ENCODE measurements at places on chromosomes 2 and 18.

DNA sequence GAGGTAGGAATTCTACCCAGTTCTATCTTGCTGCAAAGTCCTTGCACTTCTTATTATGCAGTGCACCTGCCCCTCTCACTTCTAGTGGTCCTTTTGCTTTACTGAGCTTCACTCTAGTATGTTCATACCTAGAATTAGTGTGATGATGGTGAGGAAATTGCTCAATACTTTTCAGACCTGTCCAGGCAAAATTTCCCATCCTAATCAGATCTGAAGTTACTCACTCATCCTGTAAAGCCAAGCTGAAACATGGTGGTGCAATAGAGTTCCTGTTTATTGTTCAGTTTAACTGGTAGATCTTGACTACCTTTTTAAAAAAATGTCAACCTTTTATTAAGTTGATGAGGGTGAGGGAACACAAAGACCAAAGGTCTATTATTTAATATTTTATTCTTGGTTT lies 12.6 kb upstream of the FIGN start:
- no peaks in the 10 kb centered on the region for H3K36me3 ChIP-seq
- no peak overlapping the region for H3K27ac ChIP-seq
- H3K4me1 ChIP-seq: no peaks in the 10 kb centered on the region
- no peaks in the 10 kb centered on the region for H3K27me3 ChIP-seq
- H3K4me3 ChIP-seq: no peak overlapping the region

- no peaks in the 10 kb centered on the region for H3K27me3 ChIP-seq
- H3K4me3 ChIP-seq: peak overlapping the region; percentile 35
- H3K4me1 ChIP-seq: peaks cover 5% of the 10 kb centered on the region
- peak; percentile 42 for DNase-seq
Observed at GRCh38 chr2:236507393-236508085, 62.1 kb upstream of the ACKR3 start.

DNA sequence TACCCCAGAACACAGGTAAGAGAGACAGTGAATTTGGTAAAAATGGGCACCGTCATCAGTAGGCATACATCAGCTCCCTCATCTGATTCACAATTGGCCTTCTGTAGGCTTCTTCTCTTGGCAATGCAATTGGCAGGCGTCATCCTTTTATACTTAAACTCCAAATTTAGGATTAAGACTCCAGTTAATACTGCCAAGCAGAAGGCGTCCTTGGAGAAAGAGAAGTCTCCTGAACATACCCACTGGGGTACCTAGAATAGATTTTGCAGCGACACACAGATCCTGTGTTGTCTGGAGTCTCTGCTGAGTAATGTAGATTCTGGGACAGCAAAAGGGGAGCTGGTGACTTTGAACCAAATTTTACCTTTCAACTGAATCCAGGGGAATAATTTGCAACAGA lies 592 bp upstream of the METAP1D start:
- H3K4me3 ChIP-seq: peak overlapping the region; percentile 75
- H3K27ac ChIP-seq: no peak overlapping the region
- H3K36me3 ChIP-seq: no peaks in the 10 kb centered on the region
- DNase-seq: no peak
- H3K27me3 ChIP-seq: no peaks in the 10 kb centered on the region
- H3K4me1 ChIP-seq: peaks cover 12% of the 10 kb centered on the region

DNA sequence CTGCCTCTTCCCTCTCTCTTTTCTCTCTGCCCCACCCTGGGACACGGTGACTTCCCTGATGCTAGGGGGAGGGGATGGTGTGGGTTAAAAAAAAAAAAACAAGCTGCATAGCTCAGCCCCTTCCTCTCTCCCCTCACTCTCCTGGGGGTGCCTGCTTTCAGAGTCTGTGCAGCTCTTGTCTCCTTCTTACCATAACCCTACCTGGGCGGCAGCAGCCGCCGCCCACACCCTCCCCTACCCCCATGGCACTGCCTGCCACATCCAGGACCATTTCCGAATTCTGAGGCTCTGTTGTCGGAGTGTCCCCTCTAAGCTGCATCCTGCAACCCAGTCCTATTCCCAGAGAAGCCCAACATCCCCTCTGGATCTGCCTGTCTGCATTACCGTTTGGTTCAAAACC lies 16.0 kb downstream of the TTC32 start:
- DNase-seq: no peak
- H3K36me3 ChIP-seq: no peaks in the 10 kb centered on the region
- no peaks in the 10 kb centered on the region for H3K27me3 ChIP-seq
- H3K4me3 ChIP-seq: no peak overlapping the region
- no peak overlapping the region for H3K27ac ChIP-seq

- DNase-seq: no peak
- H3K4me3 ChIP-seq: no peak overlapping the region
- no peaks in the 10 kb centered on the region for H3K36me3 ChIP-seq
- H3K27ac ChIP-seq: no peak overlapping the region
Observed at GRCh38 chr2:18455236-18455862, 105.1 kb downstream of the RDH14 start.

DNA sequence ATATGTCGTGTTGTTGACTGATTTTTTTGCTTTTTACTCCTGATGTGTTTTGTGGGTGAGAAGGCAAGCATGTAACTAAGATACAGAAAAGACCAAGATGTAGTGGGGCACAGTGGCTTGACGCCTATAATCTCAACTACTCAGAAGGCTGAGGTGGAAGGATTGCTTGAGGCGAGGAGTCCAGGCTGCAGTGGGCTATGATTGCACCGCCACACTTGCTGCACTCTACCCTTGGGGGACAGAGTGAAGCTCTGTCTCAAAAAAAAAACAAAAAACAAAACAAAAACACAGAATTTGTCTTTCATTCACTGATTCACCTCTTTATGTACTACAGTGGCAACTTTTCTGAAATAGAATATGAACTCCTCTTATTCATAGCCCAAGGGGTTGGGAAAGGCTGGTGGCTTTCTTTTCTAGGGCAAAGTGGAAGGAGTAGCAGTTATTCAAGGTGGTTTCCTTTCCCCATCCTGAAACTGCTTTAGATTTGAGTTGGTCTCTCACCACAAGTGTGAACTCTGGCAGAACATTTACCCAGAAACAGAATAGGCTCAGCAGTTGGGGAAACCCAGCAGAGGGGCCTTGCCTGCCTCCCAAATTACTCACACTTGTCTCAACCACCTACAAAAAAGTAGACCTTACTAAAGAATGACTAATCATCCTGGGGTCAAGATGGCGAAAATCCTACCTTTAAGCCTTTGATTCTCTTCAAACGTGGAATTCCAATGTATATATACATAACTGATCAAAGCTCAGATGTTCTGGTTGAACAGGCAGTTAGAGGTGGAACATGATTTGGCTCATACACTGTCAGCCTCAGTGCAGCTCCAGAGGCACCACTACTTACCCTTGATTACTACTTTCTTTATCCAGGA lies 6.5 kb downstream of the TANK start:
- DNase-seq: peak; percentile 75
- peaks cover 24% of the 10 kb centered on the region for H3K36me3 ChIP-seq
- peaks cover 26% of the 10 kb centered on the region for H3K4me1 ChIP-seq
- H3K27me3 ChIP-seq: no peaks in the 10 kb centered on the region

DNA sequence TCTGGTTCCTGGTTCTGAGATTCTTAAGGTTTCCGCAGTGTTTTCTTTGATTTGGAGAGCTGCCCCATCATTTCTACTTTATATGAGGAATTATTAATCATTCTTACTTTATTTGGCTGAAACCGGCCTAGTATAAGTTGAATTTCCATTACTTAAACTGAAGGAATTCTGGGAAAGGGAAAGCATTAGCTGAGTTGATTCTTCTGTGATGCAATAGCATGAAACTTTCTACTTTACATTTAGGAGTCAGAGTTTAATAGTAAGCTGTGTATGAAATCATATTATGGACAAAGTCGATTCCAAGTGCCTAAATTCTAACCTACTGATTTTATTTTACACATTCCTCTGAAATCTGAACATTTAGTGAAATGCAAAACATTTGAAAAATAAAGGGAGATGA lies 1269.7 kb upstream of the ZEB2 start:
- H3K4me1 ChIP-seq: no peaks in the 10 kb centered on the region
- DNase-seq: no peak
- H3K36me3 ChIP-seq: no peaks in the 10 kb centered on the region
- H3K4me3 ChIP-seq: no peak overlapping the region
- no peaks in the 10 kb centered on the region for H3K27me3 ChIP-seq

- no peaks in the 10 kb centered on the region for H3K36me3 ChIP-seq
- H3K27ac ChIP-seq: no peak overlapping the region
- H3K4me1 ChIP-seq: no peaks in the 10 kb centered on the region
- H3K27me3 ChIP-seq: no peaks in the 10 kb centered on the region
Observed at GRCh38 chr2:54176577-54176976, 61.2 kb downstream of the ACYP2 start.

DNA sequence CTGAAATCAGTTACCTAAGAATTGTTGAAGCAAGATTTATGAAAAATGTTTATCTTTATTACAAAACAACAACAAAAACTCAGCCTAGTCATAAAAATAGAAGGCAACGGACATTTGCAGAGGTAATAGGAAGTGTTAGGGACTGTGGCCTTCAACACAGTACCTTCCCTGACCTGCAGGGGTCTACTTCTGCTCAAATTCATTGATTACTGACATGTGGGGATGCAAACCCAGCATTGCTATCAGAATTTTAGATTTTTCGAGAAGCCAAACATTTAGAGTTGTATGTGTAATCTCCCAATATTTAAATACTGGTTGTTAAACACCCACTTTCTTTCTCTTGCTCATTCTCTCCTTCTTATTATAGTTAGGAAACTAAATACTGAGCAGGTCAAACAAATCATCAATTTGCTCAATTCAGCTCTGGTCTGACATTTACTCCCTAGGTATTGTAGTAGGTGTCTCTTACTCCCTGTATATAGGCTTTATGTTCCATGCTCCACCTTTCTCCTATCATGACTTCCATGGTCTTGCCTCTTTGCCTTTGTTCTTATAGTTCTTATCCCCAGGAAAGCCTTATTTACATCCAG lies 198.5 kb downstream of the UBE2E3 start:
- no peak for DNase-seq
- H3K27me3 ChIP-seq: no peaks in the 10 kb centered on the region

- H3K27ac ChIP-seq: no peak overlapping the region
- DNase-seq: no peak
- no peaks in the 10 kb centered on the region for H3K4me1 ChIP-seq
- H3K36me3 ChIP-seq: no peaks in the 10 kb centered on the region
- H3K4me3 ChIP-seq: no peak overlapping the region
- no peaks in the 10 kb centered on the region for H3K27me3 ChIP-seq
Observed at GRCh38 chr2:2699121-2699505, 368.0 kb upstream of the MYT1L start.

DNA sequence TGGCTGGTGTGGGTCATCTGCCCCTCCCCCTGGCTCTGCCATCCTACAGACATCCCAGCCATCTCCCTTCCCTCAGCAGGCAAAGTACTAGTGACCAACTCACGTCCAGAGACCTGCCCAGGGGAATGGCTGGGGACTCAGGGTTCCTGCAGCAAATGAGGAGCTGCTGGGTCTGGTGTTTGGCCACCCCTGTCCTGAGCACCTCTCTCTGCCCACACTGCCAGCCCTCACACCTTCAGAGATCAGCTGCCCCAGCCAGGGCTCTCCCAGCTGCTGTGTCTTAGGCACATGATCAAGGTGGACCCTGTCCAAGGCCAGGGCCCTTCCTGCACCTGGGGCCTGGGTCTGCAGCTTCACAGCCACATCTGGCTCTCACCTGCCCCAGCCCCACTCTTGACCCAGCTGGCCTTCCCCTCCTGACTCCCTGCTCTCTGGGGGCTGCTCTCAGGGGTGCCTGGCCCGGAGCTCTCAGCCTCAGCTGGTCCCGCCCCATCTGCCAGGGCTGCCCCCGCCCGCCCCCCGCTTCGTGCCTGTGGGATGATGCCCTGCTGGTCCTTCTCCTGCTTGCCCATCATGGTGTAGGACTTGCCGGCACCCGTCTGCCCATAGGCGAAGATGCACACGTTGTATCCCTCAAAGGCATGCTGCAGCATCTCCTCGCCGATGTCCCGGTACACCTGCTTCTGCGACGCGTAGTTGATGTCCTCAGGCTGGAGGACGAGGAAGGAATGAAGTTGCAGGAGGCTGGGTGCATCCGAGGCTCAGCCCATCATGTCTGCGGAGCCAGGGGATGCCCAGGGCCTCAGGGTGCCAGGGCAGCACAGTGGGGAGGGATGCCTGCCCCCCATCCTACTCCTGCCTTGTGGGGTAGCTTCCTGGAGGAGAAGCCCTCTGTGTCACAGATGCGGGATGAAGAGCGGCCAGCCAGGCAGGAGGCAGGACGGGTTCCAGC lies 32.2 kb downstream of the KIF1A start:
- H3K27me3 ChIP-seq: no peaks in the 10 kb centered on the region
- DNase-seq: no peak
- no peak overlapping the region for H3K27ac ChIP-seq
- H3K36me3 ChIP-seq: no peaks in the 10 kb centered on the region
- no peaks in the 10 kb centered on the region for H3K4me1 ChIP-seq
- no peak overlapping the region for H3K4me3 ChIP-seq

DNA sequence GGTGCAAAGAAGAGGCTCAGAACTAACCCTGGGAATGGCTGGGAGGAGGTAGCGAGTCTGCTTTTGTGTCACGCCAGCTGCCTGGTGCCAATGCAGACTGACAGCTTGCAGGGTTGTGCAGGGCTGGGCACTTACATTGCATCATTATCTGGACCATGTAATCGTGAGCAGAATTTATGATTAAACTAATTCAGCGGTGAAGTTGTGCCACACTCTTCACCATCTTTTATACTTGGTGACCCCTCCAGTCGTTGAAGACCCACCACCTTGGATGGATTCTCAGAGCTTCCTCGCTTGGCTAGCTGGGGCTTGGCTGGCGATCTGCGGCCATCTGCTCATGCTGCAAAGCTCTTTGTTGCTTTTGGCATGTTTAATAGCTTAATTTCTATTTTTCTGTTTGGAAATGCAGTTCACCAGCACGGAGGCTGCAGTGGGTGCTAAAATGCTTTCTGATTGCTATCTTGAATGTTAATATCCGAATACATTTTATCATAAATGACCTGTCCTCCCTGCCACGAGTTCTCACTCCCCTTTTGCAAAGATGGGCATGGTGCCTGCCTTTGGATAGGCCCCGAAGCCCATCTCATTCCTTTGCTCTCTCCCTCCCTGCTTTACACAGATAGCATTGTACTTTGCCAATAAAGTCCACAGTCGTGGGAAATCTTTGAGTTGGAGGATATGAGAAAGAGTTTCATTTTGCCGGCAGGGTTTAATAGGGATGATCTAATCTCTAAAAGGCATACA lies 188.2 kb downstream of the PRKCE start:
- H3K4me1 ChIP-seq: no peaks in the 10 kb centered on the region
- H3K27me3 ChIP-seq: no peaks in the 10 kb centered on the region
- DNase-seq: no peak
- H3K36me3 ChIP-seq: no peaks in the 10 kb centered on the region

DNA sequence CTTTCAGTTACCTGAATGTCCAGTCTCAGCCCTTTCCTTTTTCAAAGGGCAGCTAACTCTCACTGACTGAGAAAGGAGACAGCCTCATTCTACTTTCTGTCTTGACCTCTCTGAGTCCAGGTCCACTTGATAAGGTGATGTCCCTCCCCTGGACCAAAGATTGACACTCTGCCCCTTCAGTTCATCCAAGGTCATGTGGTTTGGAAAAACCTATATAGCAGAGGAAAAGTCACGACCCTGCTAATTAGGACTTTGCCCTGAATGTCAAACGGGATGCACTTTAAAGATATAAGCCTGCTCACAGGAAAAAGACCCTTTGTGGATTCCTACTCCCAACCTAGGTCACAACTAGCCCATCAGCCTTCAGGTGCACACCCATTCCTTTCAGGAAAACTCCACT lies 208.3 kb downstream of the AGPS start:
- H3K4me3 ChIP-seq: no peak overlapping the region
- no peaks in the 10 kb centered on the region for H3K36me3 ChIP-seq

GRCh38 chr2:238160206-238161129 lies 1.7 kb downstream of the ERFE start:
- H3K27me3 ChIP-seq: peaks cover 23% of the 10 kb centered on the region
- no peaks in the 10 kb centered on the region for H3K36me3 ChIP-seq
- H3K27ac ChIP-seq: no peak overlapping the region
- H3K4me1 ChIP-seq: peaks cover 18% of the 10 kb centered on the region
- no peak overlapping the region for H3K4me3 ChIP-seq

Data from CD4-positive, alpha-beta T cell (primary cell).